ENCODE measurements at places on chromosomes 5 and 9.

DNA sequence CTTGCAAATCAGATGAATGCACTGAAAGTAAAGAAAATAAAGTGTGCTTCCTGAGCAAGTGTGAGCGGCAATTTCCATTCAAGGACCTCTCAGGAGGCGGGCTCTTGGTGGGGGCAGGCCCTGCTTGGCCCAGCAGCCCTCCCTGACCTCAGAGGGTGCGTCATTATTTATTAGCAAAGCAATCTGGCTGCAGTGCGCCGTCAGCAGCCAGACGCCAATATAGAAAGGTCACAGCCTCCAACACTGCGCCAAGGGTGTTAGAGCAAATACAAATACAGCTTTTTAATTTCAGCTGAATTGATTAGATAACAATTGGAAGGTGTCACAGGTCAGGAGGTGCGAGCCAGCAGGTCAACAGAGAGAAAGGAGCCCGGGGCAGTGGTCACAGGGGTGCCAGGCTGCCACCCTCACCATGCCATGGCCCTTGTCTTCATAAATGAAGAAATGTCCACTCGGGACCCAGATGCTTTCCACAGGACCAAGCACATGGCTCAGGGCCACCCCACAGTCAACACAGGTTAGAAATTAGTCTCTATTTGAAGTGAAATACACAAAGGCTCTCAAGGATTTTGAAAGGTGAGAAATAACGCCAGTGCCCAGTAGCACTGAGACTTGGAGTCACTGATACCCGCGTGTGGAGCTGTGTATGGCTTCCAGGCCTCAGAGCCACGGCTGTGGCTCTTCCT is 309.8 kb downstream of the IRX2 start:
- no peak for DNase-seq

GRCh38 chr9:136262671-136263178 is 17.1 kb upstream of the QSOX2 start:
- no peak for DNase-seq

DNA sequence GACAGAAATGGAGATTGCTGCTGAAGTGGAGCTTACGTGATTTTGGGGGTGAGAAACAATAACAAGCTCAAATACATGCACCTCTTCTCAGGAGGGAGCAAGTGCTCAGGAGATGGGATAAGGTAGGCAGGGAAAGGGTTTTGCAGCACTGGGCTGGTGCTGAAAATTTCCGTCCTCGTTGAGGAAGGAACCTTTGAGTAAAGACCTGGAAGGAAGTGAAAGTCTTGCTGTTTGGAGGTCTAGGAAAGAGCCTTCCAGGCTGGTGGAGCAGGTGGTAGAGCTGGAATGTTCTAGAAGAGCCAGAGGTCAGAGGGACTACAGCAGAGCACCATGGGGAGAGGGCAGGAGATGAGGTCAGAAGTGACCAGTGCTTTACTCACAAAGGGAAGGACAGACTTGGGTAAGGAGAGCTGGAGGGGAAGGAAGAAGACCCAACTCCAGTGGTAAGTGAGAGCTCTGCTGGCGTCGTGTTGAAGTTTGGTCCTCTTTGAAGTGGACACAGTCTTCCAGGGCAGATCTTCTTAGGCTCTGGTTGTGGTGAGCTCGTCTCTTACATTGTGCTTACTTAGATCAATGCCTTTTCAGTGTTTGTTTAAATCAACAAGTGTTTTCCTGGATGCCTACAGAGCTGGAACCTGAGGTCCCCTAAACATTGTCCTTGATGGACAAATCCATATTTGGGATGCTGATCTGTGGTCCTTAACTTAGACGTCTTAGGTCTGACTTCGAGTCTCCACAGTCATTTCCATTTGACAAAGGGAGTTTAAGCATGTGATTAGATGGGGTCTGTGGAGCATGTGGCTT is 21.0 kb downstream of the ANKRD33B start:
- DNase-seq: no peak

DNA sequence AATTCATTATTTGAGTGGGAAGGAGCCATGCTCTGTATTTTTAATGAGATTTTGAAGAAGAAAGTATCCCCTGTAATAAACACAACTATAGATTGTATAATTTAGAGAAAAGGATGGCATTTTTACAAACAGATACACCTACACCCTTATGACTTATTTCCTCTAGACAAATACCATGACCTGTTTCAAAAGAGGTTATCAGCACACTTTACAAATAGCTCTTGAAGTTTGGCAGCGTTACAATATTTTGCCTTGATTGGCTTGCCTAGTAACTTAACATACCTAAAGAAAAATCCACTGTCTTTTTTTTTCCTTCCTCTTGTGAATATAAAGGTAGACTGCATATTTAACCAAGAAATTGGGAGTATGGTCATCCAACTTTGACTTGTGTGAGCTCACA is 28.5 kb upstream of the CETN3 start:
- no peak for DNase-seq

- DNase-seq: no peak
Observed at GRCh38 chr5:38557308-38557710, 863 bp upstream of the LIFR start.

DNA sequence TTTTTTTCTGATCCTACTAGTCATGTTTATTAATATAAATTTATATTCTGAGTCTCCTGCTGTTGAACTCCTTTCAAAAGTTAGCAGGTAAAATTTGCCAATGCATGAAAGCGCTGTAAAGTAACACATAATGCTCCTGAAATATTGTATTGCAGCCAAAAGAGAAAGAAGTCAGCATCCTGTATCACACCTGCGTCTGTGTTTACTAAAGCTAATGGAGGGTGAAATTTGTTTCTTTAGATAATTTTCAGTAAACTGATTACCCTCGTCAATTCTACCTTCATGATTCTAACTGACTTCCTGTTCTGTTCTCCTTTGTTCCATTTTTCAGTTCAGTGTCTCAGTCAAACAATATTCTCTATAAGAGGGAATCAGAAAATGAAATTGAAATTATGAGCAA is 415.4 kb downstream of the CDH9 start:
- no peak for DNase-seq

- DNase-seq: no peak
Observed at GRCh38 chr5:104942735-104943134, 1380.1 kb upstream of the NUDT12 start.

- DNase-seq: no peak
Observed at GRCh38 chr5:58988938-58989337, 406.1 kb downstream of the RAB3C start.

GRCh38 chr9:98707166-98708102 is 1.3 kb downstream of the GABBR2 start:
- no peak for DNase-seq

- no peak for DNase-seq
Observed at GRCh38 chr9:36855448-36856315, 178.4 kb downstream of the PAX5 start.

DNA sequence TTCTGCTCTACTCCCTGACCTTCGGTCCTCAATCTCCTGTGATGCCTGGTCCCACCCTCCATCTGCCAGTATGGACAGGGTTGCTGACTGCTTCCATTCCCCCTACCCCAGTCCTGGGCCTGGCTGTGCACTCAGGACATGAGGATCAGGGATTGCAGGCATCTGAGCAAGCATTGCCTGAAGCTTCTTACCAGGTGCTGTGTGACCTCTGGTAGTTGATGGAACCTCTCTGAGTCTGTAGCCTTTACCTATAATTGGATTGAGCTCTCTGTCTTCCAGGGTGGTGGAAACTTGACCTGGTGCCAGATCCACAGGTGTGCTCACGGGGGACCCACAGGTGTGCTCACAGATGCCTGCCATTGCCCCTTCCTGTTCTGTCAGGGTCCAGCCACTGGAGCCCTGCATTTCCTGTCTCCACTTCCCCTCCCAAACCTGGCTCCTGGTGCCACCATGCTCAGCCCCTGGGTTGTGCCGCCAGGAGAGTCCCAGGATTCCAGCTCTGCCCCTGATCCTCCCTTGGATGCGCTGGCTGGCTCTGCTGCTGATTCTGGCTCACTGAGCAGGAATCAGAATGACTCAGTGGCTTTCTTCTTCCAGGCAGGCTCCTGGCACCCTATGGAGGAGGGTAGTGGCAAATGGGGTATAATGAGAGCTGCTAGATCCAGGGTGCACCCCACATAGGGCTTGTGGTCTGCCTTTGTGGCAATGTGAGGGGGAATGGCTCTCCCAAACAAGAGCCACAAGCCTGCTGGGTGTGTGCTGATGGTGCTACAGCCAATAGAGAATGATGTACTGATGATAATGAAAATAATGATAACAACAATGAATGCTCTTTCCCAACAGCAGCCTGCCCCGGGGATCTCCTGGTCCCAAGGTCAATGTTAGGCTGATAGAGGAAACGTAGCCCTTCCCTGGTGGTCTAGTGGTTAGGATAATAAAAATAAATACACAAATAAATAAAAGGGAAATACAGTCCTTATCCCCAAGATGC is 35.2 kb upstream of the PSD2 start:
- no peak for DNase-seq

DNA sequence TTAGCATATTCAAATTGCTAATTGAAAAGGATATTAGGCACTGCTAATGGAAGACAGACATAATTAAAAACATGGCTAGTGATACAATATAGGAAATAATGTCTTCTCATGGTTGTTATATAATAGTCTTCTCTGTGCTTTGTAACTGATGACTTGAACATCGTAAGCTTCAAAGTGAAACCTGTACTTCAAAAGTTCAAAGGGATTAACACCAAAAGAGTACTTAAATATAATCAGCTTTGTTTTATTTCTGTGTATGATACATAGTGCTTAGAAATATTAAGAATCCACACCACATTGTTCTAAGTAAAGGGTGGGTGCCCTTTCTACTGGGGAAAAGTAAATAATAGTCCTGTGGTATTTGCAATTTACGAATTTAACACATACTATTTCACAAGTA is 75.4 kb upstream of the ITGA1 start:
- no peak for DNase-seq

DNA sequence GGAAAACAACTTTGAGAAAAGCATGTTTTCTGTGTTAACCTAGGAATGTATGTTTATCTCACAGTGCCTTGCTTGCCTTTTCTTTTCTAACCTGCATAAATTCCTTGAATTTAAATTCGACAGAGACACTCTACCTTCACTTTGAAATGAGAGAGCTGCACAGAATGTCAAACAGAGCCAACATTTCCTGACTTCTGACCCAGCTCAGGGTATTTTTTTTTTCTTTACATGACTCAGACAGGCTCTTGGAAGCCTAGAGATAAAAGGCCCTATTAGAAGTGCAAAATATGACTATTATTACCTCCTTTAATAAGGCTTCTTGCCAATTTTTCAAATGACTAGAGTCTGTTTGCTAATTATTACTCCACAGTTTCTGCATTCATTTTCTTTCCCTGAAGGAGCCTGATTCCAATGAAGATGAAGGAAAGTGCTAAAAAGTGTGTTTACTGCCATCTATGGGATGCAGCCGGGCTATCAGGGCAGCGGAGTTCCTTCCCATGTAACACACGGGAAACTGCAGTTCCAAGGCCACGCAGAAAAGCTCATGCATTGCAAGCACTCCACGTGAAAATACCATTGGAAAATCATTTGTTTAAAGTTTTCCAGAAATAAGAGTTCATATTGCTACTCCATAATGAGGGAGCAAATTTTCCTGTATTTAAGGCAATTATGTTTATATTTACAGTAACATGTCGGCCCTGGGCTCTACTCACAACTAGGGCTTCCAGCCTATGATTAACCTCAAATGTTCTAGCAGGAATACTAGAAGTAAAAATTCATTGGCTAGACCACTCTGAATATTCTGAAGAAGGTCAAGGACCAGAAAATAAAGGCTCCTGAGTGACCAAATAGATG is 485.6 kb downstream of the ZSWIM6 start:
- no peak for DNase-seq

- DNase-seq: no peak
Observed at GRCh38 chr5:178384816-178385495, 152.4 kb upstream of the PHYKPL start.

DNA sequence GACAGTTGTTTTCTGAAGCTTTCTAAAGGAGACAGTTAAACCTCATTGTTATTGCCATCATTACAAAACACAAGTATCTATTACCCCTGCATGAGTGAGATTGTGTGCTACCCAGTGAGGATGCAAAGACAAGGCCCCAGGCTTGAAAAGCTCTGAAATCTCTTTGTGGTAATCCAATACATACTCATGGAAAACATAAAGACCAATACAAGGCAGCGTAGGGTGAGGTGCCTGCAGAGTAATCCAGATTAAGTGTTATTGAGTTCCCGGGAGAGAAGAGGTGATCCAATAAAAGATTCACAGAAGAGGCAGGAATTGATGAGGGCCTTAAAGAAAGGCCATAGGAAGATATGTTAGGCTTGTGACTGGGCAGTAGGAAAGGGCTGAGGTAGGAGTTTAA is 150.1 kb downstream of the MEF2C start:
- no peak for DNase-seq

DNA sequence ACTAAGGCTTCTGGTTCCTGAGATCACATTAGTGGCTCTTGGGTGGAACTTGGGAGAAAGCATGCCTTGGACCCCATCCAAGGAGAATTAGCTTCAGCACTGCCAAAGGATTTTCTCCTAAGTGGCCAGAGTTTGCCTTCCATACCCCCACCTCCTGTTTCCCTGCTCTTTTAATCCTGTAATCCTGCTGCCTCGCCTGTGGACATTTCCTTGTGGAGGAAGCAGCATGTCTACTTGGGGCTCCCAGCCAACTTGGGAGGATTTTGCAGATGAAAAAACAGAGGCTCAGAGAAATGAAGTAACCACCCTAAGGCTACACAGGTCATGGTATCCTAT is 1.6 kb downstream of the ARSI start:
- DNase-seq: no peak

DNA sequence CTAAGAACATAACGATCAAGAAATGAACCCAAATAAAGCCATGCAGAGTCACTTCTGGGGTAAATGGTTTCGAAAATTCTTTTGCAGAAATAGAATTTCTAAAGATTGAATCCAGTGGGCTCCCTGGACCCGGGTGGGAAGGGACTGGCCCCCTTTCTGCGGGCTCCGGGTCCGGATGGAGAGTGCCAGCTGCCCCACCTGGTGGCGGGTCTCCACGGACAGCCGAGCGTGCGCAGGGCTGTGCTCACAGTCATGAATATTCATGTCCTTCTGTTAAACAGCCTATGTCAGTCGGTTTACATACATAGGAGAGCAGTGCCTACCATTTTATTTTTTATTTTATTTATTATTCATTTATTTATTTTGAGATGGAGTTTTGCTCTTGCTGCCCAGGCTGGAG is 4.7 kb upstream of the PPP1R26 start:
- DNase-seq: no peak

GRCh38 chr9:79667817-79668436 is 96.2 kb downstream of the TLE4 start:
- DNase-seq: no peak

DNA sequence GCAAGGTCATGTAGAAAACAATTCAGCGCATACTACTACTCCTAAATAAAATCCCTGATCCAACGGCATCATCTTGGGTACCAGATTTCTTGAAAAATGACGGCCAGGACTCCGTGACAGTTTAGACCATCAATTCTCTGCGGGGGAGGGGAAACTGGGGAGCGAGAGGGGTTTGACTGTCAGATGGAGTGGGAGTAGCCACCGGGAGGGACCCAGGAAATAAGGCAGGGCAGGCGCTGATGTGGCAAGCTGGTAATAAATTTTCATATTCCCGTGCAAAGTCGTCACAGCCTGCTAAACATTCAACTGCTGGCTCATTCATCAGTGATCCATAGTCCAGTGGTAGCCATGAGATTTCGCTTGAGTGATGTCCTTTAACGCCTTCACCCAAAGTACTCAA is 457 bp upstream of the CDH18 start:
- DNase-seq: no peak
